ENCODE measurements at places on chromosomes 13 and 19. TPM values are rescaled to one million over a fixed set of nuclear protein-coding genes. Genes with fewer than 3 reads are reported as not detected.

The TNFSF13B gene
- 0.56 TPM for total RNA-seq

The MICU2 gene
- 14.9 TPM for total RNA-seq

- no peak overlapping the region for H3K27ac ChIP-seq
- H3K36me3 ChIP-seq: no peaks in the 10 kb centered on the region
- no peak overlapping the region for H3K4me3 ChIP-seq
These were observed 16.7 kb downstream of the TSKS start for GRCh38 chr19:49746206-49746958.

DNA sequence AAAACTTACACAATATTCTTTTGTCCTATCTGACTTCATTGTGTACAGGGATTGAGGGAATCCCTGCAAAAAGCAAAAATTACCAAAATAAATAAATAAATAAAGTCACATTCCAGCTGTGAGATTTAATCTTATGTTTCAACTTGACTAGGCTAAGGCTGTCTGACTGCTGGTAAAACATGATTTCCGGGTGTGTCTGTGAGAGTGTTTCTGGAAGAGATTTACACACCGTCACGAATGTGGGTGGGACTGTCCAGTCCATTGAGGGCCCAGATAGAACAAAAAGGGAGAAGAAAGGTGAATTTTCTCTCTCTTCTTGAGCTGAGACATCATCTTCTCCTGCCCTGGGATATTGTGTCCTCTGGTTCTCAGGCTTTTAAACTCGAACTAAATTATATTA lies 166.1 kb downstream of the LIG4 start:
- no peaks in the 10 kb centered on the region for H3K27me3 ChIP-seq
- no peak for DNase-seq
- H3K36me3 ChIP-seq: no peaks in the 10 kb centered on the region
- H3K4me1 ChIP-seq: no peaks in the 10 kb centered on the region
- no peak overlapping the region for H3K27ac ChIP-seq

- H3K4me1 ChIP-seq: no peaks in the 10 kb centered on the region
- no peak for DNase-seq
- H3K27ac ChIP-seq: no peak overlapping the region
- H3K27me3 ChIP-seq: no peaks in the 10 kb centered on the region
- H3K36me3 ChIP-seq: peaks cover 20% of the 10 kb centered on the region
These were observed 4.7 kb upstream of the CACTIN start for GRCh38 chr19:3631053-3631861.

DNA sequence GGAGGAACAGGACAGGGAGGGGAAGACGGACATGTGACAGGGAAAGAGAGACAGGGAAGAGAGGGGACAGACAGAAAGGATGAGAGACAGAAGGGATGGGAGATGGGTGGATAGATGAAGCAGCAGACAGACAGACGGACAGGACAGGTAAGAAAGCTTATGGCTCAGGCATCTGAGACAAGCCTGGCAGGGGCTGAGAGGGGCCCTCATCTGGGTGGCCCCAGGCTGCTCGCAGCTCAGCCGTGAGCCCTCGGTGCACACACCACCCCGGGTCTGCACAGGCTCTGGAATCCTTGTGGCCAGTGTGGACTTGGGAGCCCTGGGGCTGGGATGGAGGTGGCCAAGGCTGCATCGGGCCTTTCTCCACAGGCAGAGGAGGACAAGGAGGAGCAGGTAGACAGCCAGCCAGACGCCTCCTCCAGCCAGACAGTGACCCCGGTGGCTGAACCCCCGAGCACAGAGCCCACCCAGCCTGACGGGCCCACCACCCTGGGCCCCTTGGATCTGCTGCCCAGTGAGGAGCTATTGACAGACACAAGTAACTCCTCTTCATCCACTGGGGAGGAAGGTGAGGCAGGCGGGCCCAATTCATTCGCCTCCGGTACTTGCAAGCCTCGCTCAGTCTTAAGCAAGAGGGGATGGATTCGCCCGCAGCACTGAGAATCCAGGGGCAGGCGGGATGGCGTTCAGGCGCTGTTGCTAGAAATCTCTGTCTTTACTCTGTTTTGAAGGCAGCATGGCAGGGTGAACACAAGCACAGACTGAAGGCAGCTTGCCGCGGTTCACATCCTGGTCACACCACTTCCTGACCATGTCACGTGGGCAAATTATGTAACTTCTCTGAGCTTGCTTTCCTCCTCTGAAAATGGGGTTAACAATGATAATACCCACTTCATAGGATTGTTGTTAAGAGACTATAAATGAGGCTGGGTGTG lies 14.0 kb downstream of the GRAMD1A start:
- H3K4me3 ChIP-seq: no peak overlapping the region
- H3K27ac ChIP-seq: no peak overlapping the region
- H3K27me3 ChIP-seq: no peaks in the 10 kb centered on the region
- no peak for DNase-seq

- DNase-seq: no peak
- H3K36me3 ChIP-seq: no peaks in the 10 kb centered on the region
- no peak overlapping the region for H3K27ac ChIP-seq
- no peak overlapping the region for H3K4me3 ChIP-seq
- H3K27me3 ChIP-seq: no peaks in the 10 kb centered on the region
These were observed 25.2 kb downstream of the TEX29 start for GRCh38 chr13:111345682-111346081.

The FOSB gene
- 31.9 TPM for total RNA-seq

DNA sequence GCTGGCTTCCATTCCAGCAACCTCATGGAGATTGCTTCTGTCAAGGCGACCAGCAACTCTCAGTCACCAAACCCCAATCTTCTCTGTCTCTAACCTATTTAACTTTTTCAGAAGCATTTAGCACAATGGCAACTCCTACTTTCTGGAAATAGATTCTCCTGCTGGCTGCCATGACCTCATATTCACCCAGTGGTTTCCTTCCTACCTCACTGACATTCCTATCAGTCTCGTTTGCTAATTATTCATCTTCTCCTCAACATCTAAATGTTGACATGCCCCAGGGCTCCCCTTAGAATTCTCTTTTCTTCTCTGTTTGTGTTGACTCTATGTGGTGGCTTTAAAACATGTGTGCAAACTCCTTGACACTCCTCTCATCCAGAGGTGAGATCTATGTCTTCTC lies 106.7 kb downstream of the OLFM4 start:
- H3K27me3 ChIP-seq: no peaks in the 10 kb centered on the region
- no peak overlapping the region for H3K4me3 ChIP-seq
- DNase-seq: no peak
- no peak overlapping the region for H3K27ac ChIP-seq
- 0 out of 2 replicates have a peak, but pooled peaks cover 4% of the 10 kb centered on the region for H3K4me1 ChIP-seq

GRCh38 chr19:11480715-11481533 lies at the start of gene ELAVL3:
Gene ELAVL3, minus strand, starts transcription at chr19:11481046. Its CDS starts 438 bp downstream, at chr19:11480608.
- no peak within 1 kb of the TSS for H3K27ac ChIP-seq
- no peak within 1 kb of the TSS for H3K4me3 ChIP-seq
- H3K36me3 ChIP-seq: 0 out of 2 replicates have a peak, but pooled peaks cover 2% of the 10 kb centered on the region

DNA sequence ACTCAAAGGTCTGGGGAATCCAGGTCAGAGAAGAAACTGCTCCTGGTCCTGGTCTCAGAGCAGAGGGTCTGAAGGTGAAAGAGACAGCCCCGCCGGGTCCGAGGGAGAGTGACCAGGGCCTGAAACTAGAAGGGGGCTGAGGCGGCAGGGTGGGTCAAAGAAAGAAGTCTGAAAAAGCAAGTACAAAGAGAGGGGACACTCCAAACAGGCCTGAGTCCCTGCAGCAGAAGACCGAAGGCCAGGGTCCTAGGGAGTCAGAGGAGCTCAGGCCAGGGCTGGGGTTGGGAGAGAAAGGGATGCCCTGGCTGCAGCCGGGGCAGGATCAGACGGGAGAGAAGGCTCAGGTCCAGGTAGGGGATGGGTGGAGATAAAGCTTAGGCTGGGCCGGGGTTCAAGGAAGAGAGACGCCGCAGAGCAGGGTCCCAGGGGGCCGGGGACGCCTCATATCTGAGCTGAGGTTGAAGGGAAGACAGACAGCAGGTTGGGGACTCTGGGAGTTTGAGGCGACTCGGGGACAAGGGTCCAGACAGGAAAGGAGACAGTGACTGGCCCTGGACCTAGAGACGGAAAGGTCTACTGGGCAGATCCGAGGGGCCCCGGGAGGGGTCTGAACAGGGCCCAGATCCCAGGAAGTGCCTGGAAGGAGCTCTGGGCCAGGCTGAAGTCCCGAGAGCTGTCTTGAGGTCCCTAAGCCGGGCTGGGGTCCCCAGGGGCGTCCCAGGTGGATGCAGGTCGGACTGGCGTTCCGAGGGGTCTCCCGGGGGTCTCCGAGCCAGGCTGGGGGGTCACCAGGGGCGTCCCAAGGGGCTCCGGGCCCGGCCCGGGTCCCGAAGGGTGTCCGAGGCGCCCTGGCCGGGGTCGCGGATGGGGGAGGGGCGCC lies 795 bp downstream of the MLLT1 start:
- peaks cover 3% of the 10 kb centered on the region for H3K36me3 ChIP-seq
- H3K4me3 ChIP-seq: peak overlapping the region; percentile 76
- no peak for DNase-seq

The CATSPERD gene
- not detected for total RNA-seq

Measured in IMR-90 (cell line).